GM12891 (cell line): ENCODE measurements at places on chromosomes 16 and 17.

DNA sequence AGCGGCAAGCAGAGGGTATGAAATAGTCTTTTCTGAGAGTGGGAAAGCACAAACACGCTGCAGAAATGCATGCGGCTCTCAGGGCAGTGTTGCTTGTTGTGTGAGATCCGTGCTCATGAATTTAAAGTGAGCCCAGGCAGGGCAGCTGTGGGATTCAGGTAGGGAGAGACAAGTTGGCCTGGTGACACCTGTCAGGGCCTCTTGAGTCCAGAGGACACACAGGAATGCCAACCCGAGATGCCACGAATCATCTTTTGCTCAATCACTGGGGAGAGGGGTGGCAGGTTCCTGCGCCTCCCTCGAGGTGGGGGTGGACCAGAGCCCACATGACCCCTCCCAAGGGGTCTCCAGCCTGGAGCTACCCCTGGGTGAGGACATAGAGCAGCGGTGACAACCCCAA lies 211.9 kb downstream of the GSG1L start:
- no peak for DNase-seq

DNA sequence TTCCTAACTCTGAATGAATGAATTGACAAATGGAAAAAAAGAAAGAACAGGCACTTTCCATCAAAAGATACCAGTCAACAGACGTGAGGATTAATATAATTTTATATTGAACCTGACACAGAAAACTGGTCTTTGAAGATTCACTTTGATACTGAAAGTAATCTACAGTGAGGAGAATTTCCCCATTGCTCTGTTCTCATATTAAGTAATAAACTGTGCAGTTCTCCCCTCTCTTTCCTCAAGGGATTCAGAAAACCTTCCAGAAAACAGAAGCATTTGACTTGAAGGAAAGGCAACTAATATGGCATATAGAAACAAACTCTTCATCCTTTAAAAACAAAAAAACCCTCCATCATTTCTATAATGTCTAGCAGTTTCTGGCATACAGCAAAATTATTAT lies 2.2 kb downstream of the TEX2 start:
- DNase-seq, result no peak

DNA sequence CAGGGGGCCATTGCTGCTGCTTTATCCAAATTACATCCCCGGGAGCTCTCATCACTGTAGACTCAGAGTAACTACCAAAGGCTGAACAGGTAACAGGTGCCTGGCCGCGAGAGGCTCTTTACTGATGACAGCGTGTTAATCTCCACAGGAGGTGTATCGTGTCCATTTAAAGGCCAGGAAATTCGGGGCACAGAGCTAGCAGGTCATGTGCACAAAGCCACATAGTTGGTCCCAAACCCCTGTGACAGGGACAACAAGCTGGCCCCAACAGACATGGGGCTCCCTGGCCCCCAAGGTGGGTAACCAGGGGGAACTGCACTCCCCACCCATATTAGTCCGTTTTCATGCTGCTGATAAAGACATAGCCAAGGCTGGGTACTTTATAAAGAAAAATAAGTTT lies 55.3 kb upstream of the RBFOX3 start:
- no peak for DNase-seq

GRCh38 chr17:3033741-3034577 lies 29.4 kb downstream of the OR1D5 start:
- no peak for DNase-seq

- no peak for DNase-seq
Measured at GRCh38 chr16:88780142-88781062, 4.6 kb downstream of the PIEZO1 start.

- DNase-seq, result peak; percentile 63
Measured at GRCh38 chr17:45149037-45149668, 878 bp downstream of the HEXIM1 start.

GRCh38 chr17:2825253-2825970 lies 29.2 kb downstream of the RAP1GAP2 start:
- no peak for DNase-seq

DNA sequence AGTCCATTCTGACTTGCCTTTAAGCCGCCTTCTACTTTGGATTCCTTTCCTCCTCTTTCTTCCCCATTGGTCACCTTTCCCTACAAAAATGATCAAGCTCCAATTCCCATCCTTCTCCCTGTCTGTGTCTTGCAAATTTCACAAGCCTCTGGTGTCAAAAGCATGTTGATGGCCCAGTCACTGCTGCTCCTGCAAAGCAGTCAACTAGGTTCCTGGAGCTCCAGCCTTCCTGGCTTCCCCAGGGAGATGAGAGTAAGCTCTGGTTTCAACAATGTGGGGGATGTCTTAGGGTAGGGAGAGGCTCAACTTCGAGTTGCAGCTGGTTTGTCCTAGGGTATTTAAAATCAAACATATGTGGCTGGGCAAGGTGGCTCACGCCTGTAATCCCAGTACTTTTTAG lies 36.1 kb upstream of the HELZ start:
- DNase-seq, result no peak

- no peak for DNase-seq
Measured at GRCh38 chr17:50533720-50534148, 1.2 kb downstream of the EPN3 start.

GRCh38 chr17:33007186-33007585 lies 15.5 kb downstream of the SPACA3 start:
- no peak for DNase-seq
